ENCODE measurements at places on chromosomes 16 and 17.

DNA sequence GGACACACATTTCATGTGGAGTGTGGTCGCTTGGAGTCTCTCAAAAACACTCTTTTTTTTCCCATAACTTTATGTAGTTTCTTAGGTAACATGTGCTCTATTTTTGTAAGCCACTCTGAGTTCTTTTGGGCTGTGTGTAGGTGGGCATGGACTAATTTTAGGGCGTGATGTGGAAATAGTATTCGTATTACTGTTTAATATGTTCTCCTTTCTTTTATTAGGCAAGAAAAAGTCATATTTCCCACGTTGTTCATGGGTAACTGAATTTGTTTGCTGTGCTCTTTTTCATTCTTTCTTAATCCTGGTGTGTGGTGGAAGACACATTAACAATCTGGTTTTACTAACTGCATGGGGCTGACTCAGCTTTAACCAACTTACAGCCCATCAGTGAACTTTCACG lies 27.4 kb downstream of the NDEL1 start:
- DNase-seq = no peak

DNA sequence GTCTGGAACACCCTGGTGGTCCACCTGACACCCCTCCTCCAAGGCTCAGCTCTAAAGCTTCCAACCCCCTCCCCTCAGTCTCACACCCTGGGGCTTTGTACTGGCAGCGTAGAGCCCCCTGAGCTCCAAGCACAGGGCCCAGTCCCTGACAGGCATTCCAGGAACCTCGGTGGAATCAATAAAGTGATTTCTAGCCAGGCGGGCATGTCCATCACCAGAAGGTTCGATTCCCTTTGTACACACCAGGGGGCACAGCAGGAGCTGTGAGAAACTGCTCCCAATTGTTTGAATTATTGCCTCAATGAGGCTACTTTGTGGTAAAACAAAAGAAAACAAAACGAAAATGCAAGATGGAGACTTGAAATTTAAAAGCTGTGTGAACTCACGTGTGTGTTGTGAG lies 51.8 kb downstream of the SMPD3 start:
- no peak for DNase-seq

DNA sequence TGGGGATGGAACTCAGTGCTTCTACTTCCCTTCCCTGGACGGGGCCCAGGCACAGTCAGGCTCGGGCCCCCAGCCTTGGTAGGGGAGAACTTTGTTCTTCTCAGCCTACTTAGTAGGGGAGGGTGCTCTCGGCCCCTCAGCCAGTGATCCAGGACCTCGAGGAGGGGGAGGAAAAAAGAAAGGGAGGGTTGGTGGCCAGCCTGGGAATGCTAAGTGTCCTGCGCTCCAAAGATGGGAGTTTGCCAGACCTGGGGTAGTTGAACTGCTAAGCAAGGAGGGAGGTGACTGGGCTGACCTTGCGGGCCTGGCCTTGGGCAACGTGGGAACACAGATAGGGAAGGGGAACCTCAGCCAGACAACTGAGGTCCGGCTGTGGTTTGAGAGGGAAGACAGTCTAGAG lies 12.2 kb downstream of the ADGRG1 start:
- DNase-seq = no peak

GRCh38 chr17:78044280-78044835 lies 84.2 kb downstream of the TMC6 start:
- no peak for DNase-seq

DNA sequence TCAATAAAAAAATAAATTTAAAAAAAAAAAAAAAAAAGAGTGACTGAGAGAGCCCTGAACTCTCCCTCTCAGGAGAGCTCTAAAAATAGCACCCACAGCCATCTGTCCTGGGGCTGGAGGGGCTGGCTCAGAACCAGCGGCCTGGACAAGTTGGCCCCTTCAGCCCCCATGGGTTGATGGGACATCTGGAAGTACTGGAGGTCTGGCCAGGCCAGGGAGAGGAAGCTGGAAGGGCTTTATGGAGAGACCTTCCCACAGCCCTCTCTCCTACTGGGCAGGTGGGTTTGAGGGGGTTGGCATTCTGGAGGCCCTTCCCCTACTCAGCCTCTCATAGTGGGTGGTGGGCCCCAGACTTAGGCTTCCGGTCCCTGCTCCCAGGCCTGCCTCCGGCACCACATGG lies 93.7 kb upstream of the TMEM97 start:
- DNase-seq = no peak

- DNase-seq = no peak
Measured at GRCh38 chr17:45138911-45139532, 3.5 kb downstream of the ACBD4 start.

- DNase-seq = no peak
Measured at GRCh38 chr17:44178133-44178532, 7.6 kb downstream of the ASB16 start.

- DNase-seq = no peak
Measured at GRCh38 chr17:17088541-17089525, 46.6 kb downstream of the MPRIP start.

- DNase-seq = no peak
Measured at GRCh38 chr17:27888067-27888466, 5.1 kb downstream of the LYRM9 start.

DNA sequence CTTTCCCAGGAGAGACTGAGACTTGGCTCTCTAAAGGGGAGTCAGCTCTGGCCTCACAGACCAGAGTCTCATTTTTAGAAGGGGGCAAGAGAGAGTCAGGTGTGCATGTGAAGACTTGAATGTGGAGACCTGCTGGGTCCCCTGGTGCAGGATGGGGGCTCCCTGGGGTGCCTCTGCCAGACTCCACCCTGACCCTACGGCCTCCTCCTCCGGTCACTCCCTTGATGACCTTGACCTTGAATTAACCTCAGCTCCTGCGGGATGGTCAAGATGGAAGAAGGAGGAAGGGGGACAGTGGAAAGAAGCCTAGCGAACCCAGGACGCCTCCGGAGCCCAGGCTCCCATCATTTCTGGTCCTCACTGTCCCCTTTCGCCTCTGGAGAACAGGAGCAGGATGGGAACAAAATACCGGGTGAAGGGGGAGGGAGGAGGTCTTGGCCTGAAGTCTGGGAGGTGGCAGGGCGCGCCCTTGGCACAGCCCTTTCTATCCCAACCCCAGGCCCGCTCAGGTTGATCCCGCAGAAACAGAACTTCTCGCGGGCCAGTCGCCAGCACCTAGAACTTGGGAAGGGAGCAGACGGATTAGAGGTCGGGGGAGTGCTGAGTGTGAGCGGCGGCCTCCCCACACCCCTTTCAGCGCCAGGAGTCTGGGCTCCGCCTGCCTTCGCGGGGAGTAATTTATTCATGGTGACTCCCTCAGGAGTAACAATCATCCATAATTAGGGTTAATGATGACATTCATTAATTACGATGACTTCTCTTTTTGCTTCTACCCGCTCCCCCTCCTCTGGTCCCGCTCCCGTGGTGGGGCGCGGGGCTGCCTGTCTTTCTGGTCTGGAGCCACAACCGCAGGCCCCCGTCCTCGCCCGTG lies 1.6 kb downstream of the STAC2 start:
- no peak for DNase-seq

- DNase-seq = no peak
Measured at GRCh38 chr17:75313941-75314551, 24.8 kb upstream of the SLC25A19 start.

DNA sequence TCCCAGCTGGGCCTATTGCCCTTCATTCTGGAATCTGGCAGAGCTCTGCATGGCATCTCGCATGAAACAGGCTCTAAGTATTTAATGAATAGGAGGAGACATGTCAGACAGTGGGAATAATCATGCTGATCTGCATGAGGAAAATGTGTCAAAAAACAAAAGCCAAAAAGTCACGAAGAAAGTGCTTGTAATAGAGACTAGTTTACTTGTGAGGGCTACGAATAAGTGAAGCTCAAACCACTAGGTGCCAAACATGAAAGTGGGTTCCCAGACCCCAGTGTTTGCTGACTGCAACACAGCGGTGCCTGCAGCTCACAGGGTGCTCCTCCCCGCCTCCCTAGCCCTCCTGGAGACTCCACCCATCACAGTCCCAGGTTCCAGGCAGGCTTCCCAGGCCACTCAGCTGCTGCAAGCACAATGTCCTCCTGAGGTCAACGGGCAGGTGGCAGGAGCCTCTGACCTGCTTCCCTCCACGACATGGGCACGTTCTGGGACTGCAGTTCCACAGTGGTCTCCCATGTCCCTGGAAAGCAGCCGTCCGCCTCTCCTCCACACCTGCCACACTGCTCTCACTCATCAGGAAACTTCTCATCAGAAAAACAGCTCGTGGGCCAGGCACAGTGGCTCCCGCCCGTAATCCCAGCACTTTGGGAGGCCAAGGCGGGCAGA lies 96.5 kb downstream of the ANKRD11 start:
- DNase-seq = no peak

GRCh38 chr17:45370949-45371413 lies 54.2 kb upstream of the MAP3K14 start:
- DNase-seq = no peak

- no peak for DNase-seq
Measured at GRCh38 chr17:34259146-34259545, 4.1 kb downstream of the CCL2 start.

- peak; percentile 49 for DNase-seq
Measured at GRCh38 chr17:79991140-79991923, 44.3 kb downstream of the TBC1D16 start.

DNA sequence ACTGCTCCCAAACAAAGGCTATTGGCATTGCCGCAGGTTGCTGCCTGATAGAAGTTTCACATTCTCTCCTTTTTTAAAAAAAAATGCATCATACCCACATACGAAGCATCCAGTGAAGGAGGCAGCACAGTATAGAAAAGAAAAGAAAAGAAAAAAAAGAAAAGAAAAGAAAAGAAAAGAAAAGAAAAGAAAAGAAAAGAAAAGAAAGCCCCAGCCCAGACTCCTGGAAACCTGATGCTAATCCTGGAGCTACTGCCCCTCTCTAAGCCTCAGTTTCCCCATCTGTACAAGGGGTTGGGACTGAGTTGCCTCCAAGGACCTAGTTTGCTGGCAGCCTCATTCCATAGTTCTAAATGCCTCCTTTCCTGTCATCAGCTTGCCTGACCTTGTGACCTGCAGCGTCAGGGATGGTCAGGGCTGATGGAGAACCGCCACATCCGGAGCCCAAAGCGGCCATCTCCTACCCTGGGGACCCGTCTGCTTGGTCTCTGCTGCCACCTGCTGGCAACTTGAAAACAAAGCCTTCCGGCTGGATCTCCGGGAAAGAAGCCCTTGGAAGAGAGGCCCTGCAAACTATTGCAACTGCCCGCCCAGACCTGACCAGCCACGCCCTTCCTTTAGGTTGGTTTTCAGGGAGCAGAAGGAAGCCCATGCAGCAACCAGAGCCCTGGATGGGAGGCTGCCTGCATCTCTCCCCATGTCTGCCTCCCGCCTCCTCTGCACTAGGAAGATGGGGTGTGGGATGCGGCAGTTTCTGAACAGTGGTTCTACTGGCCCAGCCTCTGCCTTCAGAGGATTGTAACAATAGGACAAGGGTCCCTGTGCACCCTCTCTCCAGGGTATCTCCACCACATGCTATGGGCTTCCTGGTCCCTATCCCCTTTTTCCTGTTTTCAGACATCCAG lies 13.0 kb downstream of the AIPL1 start:
- no peak for DNase-seq

DNA sequence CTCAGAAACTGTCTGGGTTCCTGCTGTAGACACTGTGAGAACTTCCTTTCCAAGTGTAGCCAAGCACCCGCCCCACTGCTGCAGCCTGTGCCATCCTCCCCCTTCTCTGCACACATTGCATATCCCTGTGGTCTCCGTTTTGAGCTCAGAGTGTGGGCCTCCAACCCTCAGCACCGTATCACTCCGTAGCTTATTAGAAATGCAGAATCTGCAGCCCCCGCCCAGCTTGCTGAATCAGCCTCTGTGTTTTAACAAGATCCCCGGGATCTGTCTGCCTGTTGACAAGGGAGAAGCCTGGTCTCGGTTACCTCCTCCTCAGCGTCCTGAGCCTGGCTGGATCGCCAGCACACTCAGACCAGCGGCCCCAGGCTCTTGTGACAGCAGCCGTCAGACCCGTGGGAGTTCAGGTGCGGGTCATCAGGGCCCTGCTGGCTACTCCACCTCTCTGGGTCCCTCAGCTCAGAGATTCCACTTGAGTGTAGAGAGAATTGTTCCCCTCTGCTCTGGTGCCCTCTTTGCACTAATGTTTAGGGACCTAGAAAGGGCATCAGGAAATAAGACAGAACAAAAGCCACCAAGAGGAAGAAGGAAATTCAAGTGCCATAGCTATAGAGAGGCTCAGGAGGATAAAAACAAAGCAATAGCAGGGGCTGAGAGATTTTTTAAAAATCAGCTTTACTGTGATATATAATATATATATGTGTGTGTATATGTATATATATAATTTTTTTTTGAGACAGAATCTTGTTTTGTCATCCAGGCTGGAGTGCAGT lies 92.3 kb downstream of the PITPNC1 start:
- no peak for DNase-seq

DNA sequence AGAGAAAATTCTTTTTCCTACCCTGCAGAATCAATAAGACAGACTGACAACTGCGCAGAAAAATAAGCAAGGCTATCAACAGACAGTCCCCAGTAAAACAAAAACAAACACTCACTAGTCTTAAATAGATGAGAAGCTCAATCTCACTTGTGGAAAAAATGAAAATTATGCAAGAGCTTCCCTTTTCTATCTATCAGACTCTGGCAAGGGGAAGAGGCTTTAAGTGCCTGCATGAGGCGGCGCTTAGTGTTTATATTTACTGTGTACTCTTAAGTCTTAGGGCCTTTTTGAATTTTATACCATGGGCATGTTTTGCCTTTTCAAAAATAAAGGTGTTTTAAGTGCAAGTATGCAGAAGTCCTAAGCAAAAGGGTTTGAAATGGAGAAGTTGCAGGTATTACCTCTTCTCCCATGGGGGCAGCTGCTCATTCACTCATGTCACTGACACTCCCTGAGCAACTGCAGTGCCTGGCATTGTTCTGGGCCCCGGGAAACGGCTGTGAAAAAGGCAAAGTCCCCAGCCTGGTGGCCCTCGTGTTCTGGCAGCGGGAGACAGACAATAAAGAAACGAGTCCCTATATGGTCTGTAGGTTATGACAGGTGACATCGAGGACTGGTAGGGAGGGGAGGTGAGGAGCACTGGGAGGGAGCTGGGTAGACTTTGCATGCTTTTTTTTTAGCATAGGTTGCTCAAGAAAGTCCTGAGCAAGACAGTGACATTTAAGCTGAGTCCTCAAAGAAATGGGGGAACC lies 35.2 kb downstream of the HSBP1 start:
- DNase-seq = no peak

DNA sequence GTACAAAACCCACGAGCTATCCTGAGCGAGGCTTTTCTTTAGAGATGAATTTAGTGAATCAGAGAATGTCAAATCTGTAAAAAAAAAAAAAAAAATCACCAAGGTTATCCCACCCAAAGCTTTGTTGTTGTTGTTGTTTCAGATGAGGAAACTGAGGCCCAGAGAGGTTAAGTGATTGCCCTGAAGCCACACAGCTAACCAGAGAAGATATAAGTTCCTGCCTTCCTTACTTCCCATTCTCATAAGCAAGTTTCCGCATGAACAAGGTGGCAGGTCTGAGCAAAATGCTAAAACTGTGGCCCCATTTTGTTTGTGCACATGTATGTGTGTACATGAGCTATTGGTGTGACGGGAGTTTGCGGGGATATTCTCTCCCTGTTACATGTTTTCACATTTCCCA lies 352.1 kb upstream of the ZFHX3 start:
- DNase-seq = no peak

Measured in NCI-H1436 treated with DMSO at 0.1 percent for 48 hours (cell line).